ENCODE measurements at places on chromosomes 6 and 20.

DNA sequence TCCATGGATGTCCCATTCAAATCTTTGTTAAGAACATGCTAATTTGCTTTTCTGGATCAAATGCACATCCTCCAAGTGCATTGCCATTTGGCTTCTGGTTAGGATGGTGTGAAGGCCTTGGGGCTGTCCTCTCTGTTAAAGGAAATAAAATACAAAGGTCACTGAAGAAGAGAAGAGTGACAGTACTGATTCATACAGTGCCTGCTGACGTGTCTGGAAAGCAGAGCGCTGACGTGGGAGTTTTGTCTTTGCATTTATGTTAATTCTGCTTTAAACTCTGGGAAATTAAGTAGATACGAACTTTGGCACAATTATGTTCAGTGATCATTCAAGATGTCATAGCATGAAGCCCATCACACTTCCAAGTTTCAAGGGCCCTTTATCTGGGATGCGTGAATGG, 33.2 kb downstream of the SYNDIG1 start:
- no peak for DNase-seq

DNA sequence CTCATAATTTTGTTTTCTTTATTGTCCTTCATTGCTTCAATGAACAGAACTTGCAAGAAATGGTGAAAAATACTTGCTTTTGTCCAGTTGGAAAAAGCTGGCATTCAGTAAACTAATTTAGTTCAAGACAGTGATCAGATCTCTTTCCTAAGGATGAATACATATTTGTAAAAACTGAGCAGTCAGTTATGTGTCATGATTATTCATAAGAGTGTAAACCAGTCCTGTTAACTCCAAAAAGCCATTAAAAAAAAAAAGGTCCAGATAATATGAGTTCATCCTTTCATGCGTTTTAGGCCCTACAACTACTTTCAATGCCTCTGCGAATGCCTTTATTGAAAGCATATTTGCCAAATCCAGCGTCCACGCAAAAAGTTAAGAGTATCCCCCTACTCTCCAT, 609 bp downstream of the PGM3 start:
- no peak for DNase-seq

GRCh38 chr20:45969712-45970634, 2.0 kb downstream of the ZNF335 start:
- no peak for DNase-seq

GRCh38 chr6:112663698-112664097, 316.6 kb downstream of the RFPL4B start:
- DNase-seq: no peak

DNA sequence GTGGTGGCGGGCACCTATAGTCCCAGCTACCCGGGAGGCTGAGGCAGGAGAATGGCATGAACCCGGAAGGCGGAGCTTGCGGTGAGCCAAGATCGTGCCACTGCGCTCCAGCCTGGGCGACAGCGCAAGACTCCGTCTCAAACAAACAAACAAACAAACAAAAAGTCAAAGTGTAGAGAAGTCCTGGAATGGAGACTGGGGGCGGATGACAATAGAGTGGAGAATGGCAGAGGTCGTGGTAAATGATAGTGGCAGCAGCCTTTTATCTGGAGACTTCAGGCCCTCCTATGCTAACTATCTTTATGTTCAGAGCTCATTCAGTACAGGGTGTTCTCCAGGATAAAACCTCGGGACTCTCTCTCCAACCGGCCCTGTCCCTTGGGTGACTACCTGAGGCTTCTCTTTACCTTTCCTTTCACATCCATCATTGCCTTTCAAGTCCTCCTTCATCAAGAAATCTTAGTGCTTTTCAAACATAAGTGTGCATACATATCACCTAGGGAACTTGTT, 1.4 kb upstream of the FKBPL start:
- no peak for DNase-seq

DNA sequence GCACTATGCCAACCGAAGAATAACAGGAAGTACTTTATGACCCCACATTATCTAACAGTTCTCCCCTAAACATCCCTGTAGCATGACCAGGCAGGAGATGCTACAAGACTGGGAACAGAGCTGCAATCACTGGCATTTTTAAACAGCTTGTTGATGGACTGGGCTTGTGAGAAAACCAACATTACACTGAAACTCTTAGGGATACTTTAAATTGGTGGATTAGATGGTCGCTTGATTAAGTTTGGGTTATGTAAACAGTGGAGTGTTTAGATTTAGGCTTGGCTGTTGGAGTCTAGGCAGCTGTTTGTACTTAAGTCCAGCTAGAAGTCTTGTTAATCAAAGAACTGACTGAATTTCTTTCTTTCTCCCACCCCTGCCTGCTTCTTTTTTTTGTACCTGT, 234.1 kb upstream of the BMP2 start:
- DNase-seq: no peak

DNA sequence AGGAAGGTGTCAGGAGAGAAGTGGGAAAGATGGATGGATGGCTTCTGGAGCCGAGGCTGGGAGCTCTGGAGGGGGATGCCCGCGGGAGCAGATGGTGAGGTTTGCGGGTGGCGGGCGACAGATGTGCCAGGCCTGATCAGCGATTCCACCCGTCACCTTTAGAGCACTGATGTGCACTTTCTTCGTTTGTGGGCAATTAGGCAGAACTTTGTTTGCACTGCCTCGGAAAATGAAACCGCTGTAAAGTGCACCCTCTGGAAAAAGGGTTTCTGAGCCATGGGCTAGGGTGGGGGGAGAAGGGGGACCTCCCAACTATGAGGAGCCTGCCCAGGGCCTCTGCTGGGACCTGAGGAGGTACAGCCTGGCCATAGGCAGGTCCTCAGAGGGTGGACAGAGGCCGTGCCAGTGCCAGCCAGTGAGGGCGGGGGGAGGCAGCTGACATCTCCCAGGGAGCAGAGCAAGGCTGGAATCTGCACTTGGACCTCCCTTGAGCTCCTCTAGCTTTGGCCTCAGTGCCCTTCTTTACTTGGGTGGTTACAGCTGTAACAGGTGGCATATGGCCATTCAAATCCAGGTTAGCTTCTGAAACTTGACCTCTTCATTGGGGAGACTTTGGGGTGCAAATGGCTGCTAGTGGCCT, 58.7 kb downstream of the CD40 start:
- no peak for DNase-seq

DNA sequence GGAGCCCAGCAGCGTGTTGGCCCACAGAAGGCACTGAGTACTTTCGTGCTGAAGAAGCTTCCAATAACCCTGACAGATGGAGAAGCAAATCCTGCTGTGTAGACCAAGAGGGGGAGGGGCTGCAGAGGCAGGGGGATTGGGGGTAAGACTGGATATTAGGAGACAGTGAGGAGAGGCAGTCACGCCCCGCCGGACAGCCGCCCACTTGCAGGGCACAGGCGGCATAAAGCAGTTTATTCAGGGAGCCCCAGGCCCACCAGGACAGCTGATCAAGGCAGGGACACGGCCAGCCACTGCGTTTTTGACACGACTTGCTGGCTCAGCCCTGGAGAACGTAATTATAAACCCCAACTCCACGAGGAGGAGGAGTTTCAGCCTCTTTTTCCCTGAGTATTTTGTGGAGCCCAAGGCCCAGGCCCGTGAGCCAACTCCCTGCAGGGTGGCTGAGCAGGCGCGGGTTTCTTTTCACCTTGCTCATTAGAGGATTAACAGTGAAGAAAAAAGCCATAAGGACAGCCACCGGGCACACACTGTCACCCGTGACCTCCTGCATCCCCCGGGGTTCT, 177.9 kb downstream of the TFAP2C start:
- DNase-seq: no peak

DNA sequence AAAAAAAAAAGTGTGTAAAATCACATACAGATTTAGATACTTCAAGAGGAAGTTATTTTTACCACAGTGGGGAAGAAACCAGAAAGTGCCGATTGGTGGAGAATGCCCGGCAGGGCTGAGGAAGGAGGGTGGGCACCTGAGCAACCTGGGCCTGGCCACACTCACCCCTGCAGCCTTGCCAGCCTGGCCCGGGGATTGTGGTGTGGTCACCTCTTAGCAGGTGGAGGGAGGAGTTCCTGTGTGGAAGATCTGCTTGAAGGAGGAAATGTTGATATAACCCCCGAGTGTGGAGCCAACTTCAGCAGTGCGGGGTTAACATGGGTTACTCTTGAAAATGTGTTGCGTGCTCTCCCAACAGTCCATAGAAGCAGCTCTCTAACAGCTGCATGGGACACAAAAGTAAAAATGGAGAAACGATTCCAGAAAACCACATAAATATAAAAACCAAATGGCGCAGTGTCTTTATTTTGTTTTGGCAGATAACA, 14.7 kb downstream of the UST start:
- no peak for DNase-seq

- DNase-seq: peak; percentile 34
Measured at GRCh38 chr20:51532577-51533191, 9.8 kb downstream of the NFATC2 start.

DNA sequence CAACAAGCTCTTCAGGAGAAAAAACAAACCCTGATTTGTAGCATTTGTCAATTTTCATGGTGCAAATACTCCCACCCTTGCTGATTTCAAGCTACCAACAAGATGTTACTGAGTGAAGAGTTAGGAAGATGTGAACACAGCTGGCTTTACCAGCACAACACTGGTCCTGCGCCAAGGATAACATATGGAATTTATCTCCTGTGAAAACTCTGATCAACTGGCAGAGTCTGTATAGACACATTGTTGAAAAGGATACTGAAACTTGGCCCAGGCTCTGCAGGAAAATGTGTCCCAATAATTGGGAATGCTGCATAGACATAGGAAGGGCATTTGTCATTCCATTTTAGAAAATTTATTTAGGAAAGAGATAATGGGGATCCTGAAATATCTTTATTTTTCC, 29.0 kb downstream of the OTOR start:
- DNase-seq: no peak

GRCh38 chr6:106046116-106046853, 39.9 kb upstream of the PRDM1 start:
- no peak for DNase-seq

DNA sequence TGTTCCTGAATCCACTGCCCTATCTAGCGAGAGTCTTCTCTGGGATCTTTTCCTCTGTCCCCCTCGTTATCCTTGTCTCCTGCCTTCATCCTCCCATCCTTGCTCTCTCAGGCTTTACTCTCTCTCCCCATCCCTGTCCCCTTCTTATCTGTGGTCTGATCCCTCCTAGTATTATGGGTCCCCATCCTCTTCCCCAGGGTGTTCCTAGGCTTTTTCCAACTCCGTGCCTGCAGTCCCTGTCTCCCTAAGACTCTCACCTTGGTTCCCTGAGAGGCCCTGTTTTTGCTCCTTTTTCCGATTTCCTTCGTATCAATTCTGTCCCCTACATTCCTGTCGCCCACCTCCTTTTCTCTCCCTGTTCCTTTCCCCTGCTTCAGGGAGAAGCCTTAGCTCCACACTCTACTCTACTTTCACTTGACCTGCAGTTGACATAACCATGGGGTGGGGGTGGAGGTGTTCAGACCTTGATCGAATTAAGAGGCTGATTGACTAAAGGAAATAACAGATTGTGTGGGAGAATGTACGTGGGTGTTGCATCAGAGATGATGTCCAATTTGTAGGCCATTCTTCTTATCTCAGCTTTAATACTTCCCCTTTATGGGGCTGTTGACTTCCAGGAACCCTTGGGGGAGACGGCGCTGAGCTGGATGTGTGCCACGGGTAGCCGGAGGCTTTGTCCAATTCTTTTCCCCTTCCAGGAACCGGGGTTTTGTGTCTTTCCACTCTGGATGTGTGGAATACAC, 905 bp downstream of the PPARD start:
- peak; percentile 39 for DNase-seq

DNA sequence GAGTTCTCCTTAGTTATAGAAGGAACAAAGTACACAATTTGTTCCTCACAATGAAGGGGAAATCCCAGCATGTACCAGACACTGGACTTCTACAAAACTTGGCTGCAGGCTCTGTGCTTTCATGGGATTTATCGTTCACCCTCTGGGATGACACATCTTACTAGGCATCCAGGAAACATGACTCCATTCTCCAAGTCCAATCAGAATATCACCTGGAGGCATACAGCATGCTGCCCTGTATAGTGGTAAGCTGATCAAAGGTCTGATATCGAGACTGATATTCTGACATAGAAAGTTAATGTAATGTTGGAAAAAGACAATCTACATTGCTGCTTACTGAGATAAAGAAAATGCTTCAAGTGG, 6.7 kb downstream of the RWDD2A start:
- no peak for DNase-seq

DNA sequence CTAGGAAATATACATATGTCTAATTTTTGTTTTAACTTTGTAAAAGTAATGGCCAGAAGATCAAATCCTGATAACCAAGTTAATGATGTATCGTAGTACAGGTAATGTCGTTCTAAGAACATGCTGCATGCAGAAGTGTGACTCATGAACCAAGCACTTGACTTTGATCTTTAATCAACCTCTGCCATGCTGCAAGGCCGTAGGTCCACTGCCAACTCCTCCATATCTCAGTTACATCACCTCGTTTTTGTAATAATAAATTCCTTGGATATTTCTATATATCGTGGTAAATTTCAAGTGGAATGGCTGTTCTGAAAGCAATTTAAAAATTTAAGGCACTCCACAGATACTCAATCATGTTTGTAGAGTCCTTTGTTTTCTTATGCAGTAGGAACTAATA, 771.7 kb downstream of the EPHA7 start:
- DNase-seq: no peak

GRCh38 chr6:143543435-143543834, 31.9 kb upstream of the FUCA2 start:
- no peak for DNase-seq

DNA sequence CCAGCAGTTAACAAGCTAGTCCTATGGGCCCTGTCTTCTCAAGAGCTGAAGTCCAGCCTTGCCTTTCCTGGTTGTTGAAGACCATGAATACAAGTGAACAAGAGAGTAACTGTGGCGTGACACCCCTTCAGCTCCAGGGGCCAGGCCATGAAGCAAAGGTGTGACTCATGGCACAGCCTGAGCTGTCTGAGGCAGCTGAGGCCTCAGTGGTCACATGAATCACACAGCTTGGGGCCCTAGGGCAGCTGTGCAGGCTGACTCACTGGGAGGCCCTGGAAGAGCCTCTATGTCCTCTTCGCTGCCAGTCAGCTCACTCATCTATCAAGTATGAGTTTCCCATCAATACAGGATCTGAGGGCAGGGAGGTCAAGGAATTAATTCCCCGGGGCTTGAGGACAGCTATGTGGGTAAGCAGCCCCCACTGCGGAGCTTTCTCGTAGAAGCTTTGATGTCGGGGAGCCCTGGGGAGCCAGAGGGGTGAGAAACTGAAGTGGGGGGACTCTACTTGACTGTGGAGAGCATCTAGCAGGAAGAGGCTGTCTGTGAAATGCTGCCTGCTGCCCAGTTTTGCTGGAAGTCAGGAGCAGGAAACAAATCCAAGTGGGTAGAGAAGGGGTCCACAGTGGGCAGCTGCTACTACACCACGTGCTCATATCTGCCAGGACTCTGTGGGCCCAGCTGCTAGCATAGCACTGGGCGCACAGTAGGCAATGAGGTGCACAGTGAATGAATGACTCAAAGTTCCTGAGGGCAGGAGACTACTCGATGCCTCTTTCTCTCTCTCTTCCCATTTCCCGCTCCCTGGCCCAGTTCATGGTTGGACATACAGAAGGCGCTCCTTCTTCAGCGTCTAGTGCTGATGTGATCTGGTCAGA, 13.7 kb upstream of the FAM83C start:
- no peak for DNase-seq
